ENCODE measurements at places on chromosomes 5 and 9. TPM values are rescaled to one million over a fixed set of nuclear protein-coding genes. Genes with fewer than 3 reads are reported as not detected.

DNA sequence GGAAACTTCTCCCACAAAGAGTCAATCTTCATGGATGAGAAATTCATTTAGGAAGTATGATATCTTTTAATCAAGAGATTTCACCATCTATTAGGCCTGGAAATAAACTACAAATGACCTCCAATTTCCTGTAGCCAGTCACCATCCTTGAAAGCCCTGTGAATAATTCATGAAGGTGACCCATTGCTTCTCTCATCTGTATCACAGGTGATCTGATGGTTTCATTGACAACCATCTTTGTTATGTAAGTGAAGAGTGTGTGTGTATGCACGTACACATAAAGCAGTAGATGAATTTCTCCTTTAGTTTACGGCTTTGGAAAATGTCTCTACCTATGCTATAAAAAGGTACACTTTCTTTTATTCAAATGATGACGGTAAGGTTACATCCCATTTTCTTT lies 644.1 kb upstream of the KLF4 start:
- no peak for DNase-seq

GRCh38 chr9:106643211-106643930 lies 219.6 kb upstream of the ZNF462 start:
- DNase-seq, result no peak

- DNase-seq, result no peak
These were observed 58.9 kb downstream of the CDK5RAP2 start for GRCh38 chr9:120521101-120521500.

DNA sequence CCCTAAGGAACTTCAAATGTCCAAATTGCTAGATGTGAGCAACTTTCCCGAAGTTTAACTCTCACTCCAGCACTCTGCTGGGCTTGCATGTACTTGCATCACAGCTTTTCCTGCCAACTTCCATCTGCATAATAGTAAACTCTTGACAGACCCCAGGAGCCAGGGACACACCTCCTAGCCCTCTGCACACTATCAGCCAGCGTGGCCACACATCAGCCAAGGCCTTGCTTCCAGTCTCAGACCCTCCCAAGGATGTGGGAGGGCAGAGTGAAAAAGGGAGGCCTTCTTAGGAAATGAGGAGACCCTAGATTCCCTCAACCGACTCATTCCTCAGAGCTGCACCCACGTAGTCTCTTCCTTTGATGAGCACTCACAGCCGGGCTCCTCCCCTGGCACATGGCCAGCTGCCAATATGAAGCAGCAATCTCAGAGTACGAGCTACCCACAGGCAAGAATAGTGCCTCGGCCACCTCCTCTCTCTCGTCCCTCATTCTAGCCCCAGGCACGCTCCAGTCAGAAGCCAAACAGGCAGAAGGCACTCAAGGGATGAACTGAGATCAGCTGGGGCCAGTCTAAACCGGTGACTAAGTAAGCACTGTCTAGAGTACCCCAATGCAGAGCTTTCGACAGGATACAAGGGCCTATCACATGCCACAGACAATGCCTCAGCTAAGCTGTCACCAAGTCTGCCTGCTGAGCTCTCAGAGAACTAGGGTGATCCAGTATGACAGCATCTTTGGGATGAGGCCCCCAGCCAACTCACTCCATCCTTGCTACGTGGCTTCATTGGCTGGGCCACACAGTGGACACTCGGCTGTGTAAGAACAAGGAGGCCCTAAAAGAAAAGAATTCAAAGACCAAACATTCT lies 2.3 kb downstream of the P4HA2 start:
- DNase-seq, result peak; percentile 60

GRCh38 chr5:1789834-1790471 lies 9.7 kb downstream of the MRPL36 start:
- DNase-seq, result no peak

DNA sequence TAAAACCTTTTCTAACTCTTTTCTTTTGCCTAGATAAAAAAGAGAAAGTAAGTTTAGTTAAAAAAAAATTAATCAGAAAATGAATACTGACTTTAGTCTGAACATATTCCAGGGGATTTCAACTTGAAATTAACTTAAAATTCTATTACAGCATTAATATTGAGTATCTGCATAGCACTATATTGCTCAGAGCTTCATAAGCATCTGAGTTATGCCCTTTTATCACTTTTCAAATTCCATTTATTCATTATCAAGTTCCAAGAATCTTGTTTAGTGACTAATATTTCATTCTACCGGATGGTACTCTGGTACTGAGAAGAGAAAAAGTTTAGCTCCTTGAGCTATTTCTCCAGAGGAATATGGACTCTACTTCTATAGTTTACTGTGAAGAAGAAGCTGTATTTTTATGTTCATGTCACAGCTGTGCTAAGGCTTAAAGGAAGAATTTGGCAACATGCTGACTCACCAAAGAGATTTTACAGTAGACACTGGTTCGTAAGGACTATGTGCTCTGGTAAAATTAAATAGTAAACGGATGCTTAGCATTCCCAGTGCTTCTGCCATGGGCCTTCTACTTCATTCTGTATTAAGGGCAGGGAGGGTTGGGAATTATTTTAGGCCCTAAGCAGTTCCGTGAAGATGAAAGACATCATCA lies 285.2 kb upstream of the SEMA6A start:
- no peak for DNase-seq

- no peak for DNase-seq
These were observed 22.8 kb downstream of the MARCHF3 start for GRCh38 chr5:127007522-127007921.

GRCh38 chr5:55421074-55421529 lies 113.3 kb downstream of the MTREX start:
- no peak for DNase-seq

DNA sequence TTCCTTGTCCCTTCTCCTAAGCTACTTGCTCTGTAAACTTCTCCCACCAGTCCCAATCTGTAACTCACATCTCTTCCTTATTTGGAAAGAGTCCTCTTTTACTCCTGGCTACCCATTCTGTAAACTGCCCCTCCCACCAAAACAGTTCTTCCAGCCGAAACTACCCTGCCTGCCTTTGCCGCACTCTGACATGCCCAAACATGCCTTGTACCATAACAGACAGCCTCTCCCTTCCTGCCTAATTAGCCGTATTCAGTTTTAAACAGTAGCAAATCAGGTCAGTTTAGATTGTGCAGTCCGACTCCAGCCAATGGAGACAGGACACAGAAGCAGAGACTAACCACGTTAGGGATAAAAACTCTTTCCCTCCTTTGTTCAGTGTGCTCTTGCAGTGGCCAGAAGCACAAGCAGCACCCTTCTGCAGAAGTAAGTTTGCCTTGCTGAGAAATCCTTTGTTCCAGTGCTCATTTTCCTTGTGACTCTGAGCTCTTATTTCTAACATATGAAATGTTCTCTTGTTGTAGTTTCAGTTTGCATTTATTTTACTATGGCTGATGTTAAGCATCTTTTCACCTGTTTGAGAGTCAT lies 5.4 kb upstream of the GLT6D1 start:
- no peak for DNase-seq

GRCh38 chr5:147983742-147984141 lies 77.4 kb upstream of the C5orf46 start:
- DNase-seq, result no peak

DNA sequence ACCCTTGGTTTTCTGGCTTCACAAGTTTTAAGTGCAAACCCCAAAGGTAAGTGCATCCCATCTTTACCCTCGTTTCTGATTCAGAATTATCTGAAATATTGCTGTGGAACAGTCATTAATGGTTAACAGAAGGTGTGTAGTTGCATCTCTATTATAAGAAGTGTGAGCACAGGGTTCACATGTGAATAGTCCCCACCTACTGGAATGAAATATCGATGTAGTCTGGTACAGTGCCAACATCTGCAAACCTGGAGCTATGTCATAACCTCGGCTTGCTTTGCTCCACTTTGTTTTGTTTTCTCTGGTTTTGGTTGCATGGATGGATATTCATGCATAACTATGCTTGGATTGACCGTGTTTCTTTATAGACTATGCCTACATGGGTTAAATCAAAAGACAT lies 12.6 kb downstream of the HTR4 start:
- DNase-seq, result no peak

- DNase-seq, result peak; percentile 50
These were observed 31.4 kb upstream of the LPCAT1 start for GRCh38 chr5:1555011-1555807.

GRCh38 chr9:76176171-76176570 lies 218.1 kb downstream of the RFK start:
- no peak for DNase-seq

DNA sequence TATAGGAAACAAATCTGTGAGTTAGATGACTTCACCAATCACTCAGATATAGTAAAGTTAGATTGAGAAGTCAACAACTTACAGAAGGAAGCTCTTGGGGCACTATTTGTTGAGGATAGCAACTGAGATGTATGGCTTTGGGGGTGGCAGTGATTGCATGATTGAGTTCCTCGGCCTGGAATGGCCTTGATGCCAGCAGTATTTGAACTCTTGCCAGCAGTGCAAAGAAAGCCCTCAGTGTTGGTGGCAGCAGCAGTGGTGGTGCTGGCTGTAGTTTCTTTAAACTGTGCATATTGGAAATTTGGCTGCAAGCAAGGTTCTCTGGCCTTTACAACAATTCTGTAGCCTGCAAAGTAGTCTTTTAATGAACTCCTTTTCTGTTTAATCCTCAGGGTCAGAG lies 41.4 kb upstream of the PJA2 start:
- peak; percentile 37 for DNase-seq

GRCh38 chr5:34491251-34491620 lies 164.9 kb upstream of the RAI14 start:
- DNase-seq, result no peak

- DNase-seq, result no peak
These were observed 37.1 kb upstream of the GDNF start for GRCh38 chr5:37876943-37877342.

DNA sequence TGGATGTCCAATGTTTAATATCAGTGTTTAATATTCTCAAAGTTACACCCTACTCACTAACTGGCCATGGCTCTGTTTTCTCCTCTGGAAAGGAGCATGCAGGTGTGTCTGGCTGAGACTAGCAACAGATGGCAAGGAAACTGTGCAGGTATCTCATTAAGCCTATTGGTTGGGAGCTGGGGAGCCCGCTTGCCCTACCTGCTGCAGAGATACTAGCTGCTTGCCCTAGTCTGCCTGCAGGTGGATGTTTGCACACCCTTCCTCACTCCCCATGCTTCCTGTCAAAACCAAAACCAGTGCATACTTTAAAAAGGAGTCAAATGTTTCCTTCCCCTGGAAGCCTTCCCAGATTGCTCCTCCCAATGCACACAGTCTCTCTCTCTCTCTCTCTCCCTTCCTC lies 228.3 kb upstream of the RASEF start:
- DNase-seq, result peak; percentile 20

DNA sequence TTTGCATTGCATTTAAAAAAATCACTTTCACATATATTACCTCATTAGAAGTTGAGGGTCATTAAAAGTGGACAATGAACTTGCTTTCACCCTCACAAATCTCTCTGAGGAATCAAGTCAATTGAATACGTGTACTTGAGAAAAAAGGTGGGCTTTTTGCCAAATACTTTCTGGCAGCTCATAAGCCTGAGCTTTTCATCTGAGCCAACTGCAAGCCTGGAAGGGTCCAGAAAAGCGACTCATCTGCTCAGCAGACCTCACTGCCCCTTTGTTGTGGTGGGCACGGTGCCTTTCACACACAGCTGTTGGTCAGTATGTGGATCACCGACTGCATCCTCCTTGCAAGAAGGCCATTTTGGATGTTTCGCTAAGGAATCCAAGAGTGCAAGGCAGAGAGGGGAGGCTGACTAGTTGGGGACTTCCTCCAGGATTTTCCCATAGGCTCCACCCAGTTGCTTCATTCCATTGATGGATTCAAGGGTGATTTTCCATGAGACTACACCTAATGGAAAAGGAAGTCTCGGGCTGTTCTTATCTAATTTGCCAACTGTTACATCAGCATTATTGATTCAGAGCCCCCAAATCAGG lies 564.7 kb downstream of the PDE4D start:
- DNase-seq, result peak; percentile 76

GRCh38 chr5:126914801-126915436 lies 115.4 kb downstream of the MARCHF3 start:
- no peak for DNase-seq

- no peak for DNase-seq
These were observed 206.6 kb upstream of the NREP start for GRCh38 chr5:111963555-111963954.

- no peak for DNase-seq
These were observed 52.2 kb downstream of the PDE8B start for GRCh38 chr5:77262697-77263096.

DNA sequence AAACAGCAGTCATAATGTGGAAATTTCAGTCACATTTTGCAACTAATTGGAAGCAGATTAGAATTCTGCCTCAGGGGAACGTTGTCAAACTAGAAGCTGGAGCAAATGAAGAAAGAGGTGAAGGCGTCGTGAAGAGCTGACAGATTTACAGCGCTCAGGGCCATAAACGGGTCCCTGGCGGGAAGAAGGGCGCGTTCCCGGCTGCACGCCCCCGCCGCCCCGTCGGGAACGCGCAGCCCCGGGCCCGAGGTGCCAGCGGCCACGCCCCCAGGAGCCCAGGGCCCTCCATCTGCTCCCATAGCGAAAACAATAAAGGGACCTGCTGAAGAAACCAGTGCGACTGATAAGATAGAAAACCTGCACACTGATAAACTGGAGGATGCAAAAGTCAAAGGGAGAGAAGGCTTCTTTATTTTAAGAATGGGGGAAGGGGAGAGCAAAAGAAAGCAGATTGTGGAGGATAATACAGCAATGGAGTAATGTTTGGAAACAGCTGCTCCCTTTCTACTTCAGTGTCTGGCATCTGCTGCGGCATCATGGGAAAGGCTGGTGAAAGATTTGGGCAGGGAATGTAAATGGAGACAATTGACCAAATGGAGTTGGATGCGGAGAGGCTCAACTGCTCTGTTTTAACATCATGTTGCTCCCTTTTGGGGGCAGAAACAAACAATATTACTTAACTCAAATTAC lies 11.1 kb downstream of the ZNF608 start:
- peak; percentile 79 for DNase-seq

- DNase-seq, result no peak
These were observed 120.5 kb upstream of the IRX4 start for GRCh38 chr5:2003206-2003605.

GRCh38 chr5:109467058-109467457 lies 57.3 kb upstream of the PJA2 start:
- DNase-seq, result no peak

DNA sequence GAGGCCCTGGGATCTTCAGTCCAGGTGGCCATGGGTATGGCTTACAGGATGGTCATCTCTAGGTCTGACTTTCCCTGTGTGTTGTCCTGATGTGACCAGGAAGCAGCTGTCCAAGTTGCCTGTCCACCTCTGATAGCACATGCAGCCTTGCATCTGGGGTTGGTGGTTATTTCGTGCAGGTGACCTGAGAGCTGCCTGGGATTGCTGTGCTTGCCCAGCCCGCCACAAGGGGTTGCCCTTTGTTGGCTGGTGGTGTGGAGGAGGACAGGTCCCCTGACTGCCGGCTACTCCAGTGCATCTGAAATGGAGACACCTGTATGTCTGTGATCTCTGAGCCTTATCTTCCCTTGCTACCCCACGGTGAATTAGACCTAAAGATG lies 212.6 kb downstream of the ARHGAP26 start:
- DNase-seq, result no peak

Gene BRIX1
- total RNA-seq, result not detected

Gene NUTM2G
- total RNA-seq, result not detected

Gene SUSD3
- not detected for total RNA-seq

Gene FBP1
- 10.7 TPM for total RNA-seq

Gene EGR1
- total RNA-seq, result 83.9 TPM

Gene GLDC
- not detected for total RNA-seq

Gene SLC45A2
- total RNA-seq, result not detected

Gene STKLD1
- total RNA-seq, result not detected

All from stomach (tissue), 19 donors.